ENCODE measurements at places on chromosomes 5 and 9. TPM values are rescaled to one million over a fixed set of nuclear protein-coding genes. Genes with fewer than 3 reads are reported as not detected.

DNA sequence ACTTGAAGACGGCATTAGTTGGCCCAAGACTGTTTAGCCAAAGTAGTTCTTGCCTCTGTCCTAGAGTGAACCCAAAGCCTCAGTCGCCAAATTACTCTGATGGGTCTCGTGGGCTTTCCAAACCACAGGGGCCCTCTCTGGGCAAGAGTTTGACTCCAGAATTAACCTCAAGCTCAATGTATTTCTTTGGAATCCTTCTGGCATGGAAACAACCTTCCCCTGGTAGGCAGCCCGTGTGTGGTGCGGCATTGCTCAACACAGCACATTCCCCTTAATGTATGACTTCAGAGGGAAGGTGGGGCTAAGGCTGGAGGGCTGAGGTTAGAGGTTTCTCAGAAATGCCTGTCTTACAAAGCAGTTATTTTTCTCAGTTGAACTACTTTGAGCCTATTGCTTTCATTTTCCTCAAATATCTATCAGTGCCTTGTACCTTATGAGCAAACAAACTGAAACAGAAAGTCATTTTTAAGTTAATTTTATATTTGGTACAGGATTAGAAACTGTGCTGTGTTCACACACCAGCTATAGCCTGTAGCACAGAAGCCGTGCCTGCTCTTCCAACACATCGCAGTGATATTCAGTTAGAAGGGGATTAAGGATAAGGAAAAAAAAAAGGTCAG, 123.9 kb upstream of the HAPLN1 start:
- no peak for DNase-seq
- H3K27ac ChIP-seq, result peak overlapping the region; percentile 18
- no peak overlapping the region for H3K4me3 ChIP-seq
- no peaks in the 10 kb centered on the region for H3K27me3 ChIP-seq

DNA sequence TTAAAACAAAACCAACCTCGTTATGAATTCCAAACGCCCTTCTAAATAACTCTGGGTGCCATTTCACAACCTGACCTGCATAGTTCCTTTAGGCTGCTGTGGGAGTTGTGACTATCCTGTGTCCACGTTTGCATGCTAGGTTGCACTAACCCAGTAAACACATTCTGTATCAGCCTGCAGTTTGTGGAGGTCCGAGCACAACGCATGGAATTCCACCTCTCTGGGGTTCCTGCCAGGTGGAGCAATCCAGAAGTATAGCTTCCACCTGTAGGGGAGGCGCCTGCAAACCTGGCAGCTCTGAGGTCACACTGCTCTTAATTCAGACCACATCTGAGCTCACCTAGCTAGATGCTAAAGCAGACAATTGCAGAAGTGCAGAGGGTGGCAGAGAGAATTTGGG, 57.2 kb downstream of the MARCHF3 start:
- peaks cover 4% of the 10 kb centered on the region for H3K36me3 ChIP-seq
- no peak overlapping the region for H3K27ac ChIP-seq
- H3K27me3 ChIP-seq, result no peaks in the 10 kb centered on the region
- peaks cover 23% of the 10 kb centered on the region for H3K4me1 ChIP-seq
- no peak for DNase-seq
- H3K4me3 ChIP-seq, result no peak overlapping the region

DNA sequence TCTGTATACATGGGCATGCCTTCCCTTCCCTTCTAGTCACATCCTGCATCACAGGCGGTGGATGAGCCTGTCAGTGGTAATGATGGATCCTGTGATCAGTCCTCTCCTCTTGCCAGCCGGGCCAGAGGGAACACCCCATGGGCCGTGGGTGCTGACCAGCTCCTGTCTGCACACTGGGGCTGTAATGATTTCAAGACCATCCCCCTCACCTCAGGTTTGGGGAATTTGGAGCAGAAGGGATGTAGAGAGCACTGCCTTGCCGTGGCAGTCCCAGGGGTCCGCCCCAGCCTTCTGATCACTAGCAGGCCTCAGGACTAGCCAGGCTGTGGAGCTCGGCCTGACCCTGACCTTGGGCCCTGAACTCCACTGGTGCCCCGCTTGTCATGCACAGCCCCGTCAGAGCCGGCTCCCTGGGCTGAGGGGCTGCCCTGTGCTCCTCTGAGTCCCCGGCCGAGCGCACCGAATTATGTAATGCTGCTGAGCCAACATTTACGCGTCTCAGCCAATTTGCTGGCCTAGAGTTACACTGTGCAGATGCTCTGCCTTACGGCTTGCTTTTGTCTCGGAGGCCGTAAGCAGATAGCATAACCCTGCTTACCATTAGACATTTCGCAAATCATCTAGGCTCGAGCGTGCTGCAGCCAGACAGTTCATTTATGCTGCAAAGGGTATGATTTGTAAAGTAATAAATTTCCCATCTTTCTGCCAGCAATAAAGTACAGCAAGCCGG, 155.3 kb downstream of the MACROH2A1 start:
- no peaks in the 10 kb centered on the region for H3K27me3 ChIP-seq
- H3K4me1 ChIP-seq, result peaks cover 52% of the 10 kb centered on the region
- peak; percentile 75 for DNase-seq
- no peaks in the 10 kb centered on the region for H3K36me3 ChIP-seq

GRCh38 chr5:176441921-176442323, 6.3 kb upstream of the FAF2 start:
- no peak for DNase-seq
- H3K4me3 ChIP-seq, result no peak overlapping the region
- H3K4me1 ChIP-seq, result peaks cover 15% of the 10 kb centered on the region
- no peaks in the 10 kb centered on the region for H3K27me3 ChIP-seq

DNA sequence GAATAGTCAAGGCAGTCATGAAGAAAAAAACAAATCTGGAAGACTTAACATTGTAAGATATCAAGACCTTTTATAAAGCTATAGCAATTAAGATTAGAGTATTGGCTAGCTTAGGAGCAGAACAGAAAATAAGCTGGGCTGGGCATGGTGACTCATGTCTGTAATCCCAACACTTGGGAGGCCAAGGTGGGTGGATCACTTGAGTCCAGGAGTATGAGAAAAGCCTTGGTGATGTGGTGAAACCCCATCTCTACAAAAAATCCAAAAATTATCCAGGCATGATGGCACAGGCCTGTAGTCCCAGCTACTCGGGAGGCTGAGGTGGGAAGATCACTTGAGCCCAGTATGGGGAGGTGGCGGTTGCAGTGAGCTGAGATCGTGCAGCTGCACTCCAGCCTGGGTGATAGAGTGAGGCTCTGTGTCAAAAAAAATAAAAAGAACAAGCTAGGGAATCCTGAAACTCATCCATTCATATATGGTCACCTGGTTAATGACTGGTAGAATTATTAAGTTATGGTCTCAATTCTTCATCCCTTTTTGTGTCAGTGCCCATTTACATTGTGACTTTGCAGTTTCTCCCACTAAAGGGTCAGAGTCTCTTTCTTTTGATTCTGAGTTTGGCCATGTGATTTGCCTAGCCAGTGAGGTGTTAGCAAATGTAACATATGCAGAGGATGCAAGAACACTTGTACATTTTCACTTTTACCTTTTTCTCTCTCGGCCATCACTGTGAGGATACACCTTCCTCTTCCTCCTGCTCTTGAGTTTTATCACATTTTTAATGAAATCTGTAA, 144.6 kb upstream of the SGCD start:
- no peaks in the 10 kb centered on the region for H3K36me3 ChIP-seq
- DNase-seq, result no peak
- H3K27ac ChIP-seq, result no peak overlapping the region
- peaks cover 14% of the 10 kb centered on the region for H3K4me1 ChIP-seq
- no peak overlapping the region for H3K4me3 ChIP-seq
- no peaks in the 10 kb centered on the region for H3K27me3 ChIP-seq

- no peak for DNase-seq
- no peaks in the 10 kb centered on the region for H3K27me3 ChIP-seq
- peak overlapping the region; percentile 83 for H3K4me3 ChIP-seq
- peak overlapping the region; percentile 79 for H3K27ac ChIP-seq
These were observed 2.4 kb downstream of the EGR1 start for GRCh38 chr5:138467711-138468132.

- peak within 1 kb of the TSS; percentile 98 for H3K27ac ChIP-seq
- no peak for DNase-seq
- H3K27me3 ChIP-seq, result no peaks in the 10 kb centered on the region
- H3K4me3 ChIP-seq, result peak within 1 kb of the TSS; percentile 81
- H3K4me1 ChIP-seq, result peaks cover 40% of the 10 kb centered on the region
- peaks cover 3% of the 10 kb centered on the region for H3K36me3 ChIP-seq
These were observed at the start of gene ASS1 for GRCh38 chr9:130444565-130445221. TSS of gene ASS1 (plus strand) at chr9:130444961. CDS start at chr9:130452229, 7,268 bp downstream.

DNA sequence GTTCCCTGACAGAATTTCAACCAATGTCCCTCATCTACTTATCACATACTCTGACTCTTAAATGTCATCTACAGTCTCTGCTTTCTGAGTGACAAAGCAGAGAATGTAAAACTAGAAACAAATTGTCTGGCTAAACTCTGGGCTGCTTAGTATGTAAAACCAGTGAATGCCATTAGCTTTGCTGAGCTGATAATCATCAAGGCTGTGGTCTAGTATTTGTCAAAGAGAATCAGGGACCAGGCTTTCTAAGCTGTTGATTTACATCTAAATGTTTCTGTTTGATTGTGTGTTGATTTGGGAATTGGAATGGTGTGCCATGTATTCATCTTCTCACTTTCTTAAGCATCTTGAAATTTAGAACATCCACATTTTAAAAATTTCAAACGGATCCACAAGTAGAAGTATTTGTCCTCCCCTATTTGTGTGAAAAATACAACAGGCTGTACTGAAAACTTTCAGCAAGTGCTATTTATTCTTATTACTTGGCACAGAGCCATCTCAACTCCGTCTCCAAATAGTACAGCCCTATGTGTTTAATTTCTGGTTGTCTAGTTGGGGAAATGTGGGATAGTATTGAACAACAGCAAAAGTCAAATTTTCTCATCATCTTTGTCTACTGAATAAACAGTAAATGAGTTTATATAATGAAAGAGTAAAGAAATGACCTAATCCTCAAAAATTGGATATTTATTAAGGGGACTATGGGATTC, 251.5 kb downstream of the KCTD16 start:
- H3K27ac ChIP-seq, result no peak overlapping the region
- H3K4me1 ChIP-seq, result no peaks in the 10 kb centered on the region
- no peak for DNase-seq
- H3K27me3 ChIP-seq, result no peaks in the 10 kb centered on the region

The JAKMIP2 gene
- total RNA-seq, result 1.8 TPM

DNA sequence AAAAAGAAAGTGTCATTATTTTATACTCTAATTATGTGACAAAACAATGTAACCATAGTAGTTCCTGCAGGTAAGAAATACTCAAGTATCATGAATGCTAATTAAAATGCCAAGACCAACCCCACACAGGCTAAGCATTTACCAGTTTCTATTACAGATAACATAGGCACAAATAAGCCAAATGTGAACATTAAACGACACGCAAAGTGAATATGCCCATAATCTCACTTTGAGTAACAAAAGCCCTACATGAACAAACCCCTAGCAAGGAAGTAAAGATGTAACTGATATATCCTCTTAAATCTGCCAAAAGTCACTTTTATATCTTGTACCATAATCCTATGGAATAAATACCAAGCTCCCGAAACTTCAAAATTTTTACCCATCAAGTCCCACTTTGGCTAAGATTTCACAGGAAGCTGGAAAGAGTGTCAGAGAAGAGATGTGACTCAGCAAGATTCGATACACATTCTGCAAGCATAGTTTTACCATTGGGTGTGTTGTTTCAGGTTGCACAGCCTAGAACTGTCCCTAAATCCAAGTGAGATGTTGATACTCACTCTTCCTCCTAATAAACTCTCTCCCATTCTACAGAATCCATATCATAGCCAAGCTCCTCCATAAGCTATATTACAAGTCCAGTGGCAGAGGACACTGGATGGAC, 28.8 kb downstream of the TRPM6 start:
- no peaks in the 10 kb centered on the region for H3K4me1 ChIP-seq
- peaks cover 7% of the 10 kb centered on the region for H3K27me3 ChIP-seq
- no peak for DNase-seq
- H3K4me3 ChIP-seq, result no peak overlapping the region
- no peaks in the 10 kb centered on the region for H3K36me3 ChIP-seq

DNA sequence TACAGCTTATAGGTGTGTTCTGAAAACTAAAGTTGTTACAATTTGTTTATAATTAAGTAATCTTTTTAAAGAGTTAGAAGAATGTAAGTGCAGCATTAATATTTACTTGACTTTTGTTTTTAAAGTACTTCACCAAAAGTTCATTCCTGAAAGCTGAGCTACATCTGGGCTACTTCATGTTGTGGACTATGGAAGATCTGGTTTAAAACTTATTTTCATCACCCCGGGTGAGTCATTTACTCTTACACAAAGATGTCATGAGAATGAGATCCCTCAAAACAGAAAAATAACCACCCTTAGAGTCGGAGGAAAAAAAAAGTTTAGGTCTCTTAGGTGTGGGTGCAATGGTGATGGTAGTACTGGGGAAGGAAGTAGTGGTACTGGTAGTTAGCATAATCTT, 5.1 kb downstream of the POU5F2 start:
- no peaks in the 10 kb centered on the region for H3K27me3 ChIP-seq
- H3K4me1 ChIP-seq, result peaks cover 4% of the 10 kb centered on the region
- no peak overlapping the region for H3K4me3 ChIP-seq
- no peak overlapping the region for H3K27ac ChIP-seq

DNA sequence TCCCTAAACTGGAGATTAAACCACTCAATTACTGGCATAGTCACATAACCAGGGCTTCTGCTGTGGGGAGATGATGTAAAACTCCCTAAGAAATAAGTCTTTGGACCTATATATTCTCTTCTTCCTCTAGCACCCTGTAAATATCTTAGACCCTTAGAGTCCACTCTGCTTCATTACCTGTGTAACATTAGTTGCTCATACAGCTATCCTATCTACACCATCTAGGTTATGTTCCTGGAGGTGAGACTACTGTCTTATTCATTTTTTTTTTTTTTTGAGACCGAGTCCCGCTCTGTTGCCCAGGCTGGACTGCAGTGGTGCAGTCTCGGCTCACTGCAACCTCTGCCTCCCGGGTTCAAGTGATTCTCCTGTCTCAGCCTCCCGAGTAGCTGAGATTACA, 9.6 kb upstream of the TICAM2 start:
- H3K36me3 ChIP-seq, result peaks cover 23% of the 10 kb centered on the region
- no peak overlapping the region for H3K27ac ChIP-seq
- no peak for DNase-seq
- no peaks in the 10 kb centered on the region for H3K27me3 ChIP-seq
- H3K4me3 ChIP-seq, result no peak overlapping the region
- H3K4me1 ChIP-seq, result no peaks in the 10 kb centered on the region

DNA sequence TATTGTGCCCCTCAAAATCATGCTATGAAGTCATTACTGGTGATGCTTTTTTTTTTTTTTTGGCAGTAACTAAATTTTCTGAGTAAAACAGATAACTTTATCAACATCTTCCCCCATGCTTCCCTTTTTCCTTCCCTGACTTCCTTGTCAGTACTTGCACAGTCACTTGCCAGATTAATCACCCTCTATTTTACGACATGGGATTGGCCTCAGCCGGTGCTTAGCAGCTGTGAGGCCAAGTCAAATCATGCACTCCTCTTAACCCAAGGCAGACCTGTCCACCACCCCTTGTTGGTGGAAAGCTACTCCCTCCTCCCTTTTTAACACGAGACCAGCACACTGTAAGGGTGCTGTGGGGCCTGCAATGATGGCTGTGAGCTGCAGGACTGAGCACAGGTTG, 118.0 kb upstream of the OTULINL start:
- peak overlapping the region; percentile 37 for H3K27ac ChIP-seq
- H3K4me1 ChIP-seq, result peaks cover 4% of the 10 kb centered on the region
- no peaks in the 10 kb centered on the region for H3K27me3 ChIP-seq
- DNase-seq, result no peak
- H3K4me3 ChIP-seq, result no peak overlapping the region
